ENCODE measurements at places on chromosomes 3 and 15. TPM values are rescaled to one million over a fixed set of nuclear protein-coding genes. Genes with fewer than 3 reads are reported as not detected.

GOLGA6L7 gene
- not detected for total RNA-seq

HCLS1 gene
- 68.5 TPM for total RNA-seq

SUSD5 gene
- total RNA-seq, result 15.3 TPM

CHRNA5 gene
- 12.7 TPM for total RNA-seq

LRRC3B gene
- total RNA-seq, result not detected

RAD54L2 gene
- total RNA-seq, result 31.1 TPM

CCR8 gene
- total RNA-seq, result not detected

LRTM1 gene
- total RNA-seq, result not detected

ENTPD3 gene
- total RNA-seq, result not detected

COPS2 gene
- 79.3 TPM for total RNA-seq

TMEM45A gene
- total RNA-seq, result 5.6 TPM

TMOD3 gene
- total RNA-seq, result 63.7 TPM

SNTN gene
- not detected for total RNA-seq

CACNA1D gene
- not detected for total RNA-seq

CORO2B gene
- 2.9 TPM for total RNA-seq

PRR20G gene
- total RNA-seq, result not detected

ZFYVE19 gene
- 24.8 TPM for total RNA-seq

USP3 gene
- 57.2 TPM for total RNA-seq

ERICH6 gene
- total RNA-seq, result not detected

CACNA2D3 gene
- not detected for total RNA-seq

IL20RB gene
- 1.6 TPM for total RNA-seq

C3orf22 gene
- not detected for total RNA-seq

TRPM1 gene
- not detected for total RNA-seq

CCDC80 gene
- 59.3 TPM for total RNA-seq

RNF7 gene
- total RNA-seq, result 121 TPM

ADAMTS7 gene
- total RNA-seq, result 64.7 TPM

CSPG5 gene
- total RNA-seq, result 0.65 TPM

PRICKLE2 gene
- 7.1 TPM for total RNA-seq

TAGLN3 gene
- not detected for total RNA-seq

SI gene
- total RNA-seq, result not detected

GOLGA6B gene
- not detected for total RNA-seq

RAD51 gene
- total RNA-seq, result 29.7 TPM

CYP11A1 gene
- not detected for total RNA-seq

CLDN16 gene
- total RNA-seq, result not detected

AP3B2 gene
- not detected for total RNA-seq

NMNAT3 gene
- 0.60 TPM for total RNA-seq

SAMD7 gene
- not detected for total RNA-seq

QTRT2 gene
- 42.8 TPM for total RNA-seq

TTLL13 gene
- not detected for total RNA-seq

CCR5 gene
- total RNA-seq, result not detected

FEZF2 gene
- total RNA-seq, result not detected

NPAP1 gene
- not detected for total RNA-seq

TLNRD1 gene
- total RNA-seq, result 33.2 TPM
